ENCODE measurements at places on chromosomes 4 and X. TPM values are rescaled to one million over a fixed set of nuclear protein-coding genes. Genes with fewer than 3 reads are reported as not detected.

CYSLTR1 gene
- total RNA-seq, result 5.2 TPM

GRID2 gene
- 19.8 TPM for total RNA-seq

CENPVL2 gene
- total RNA-seq, result 0.71 TPM

GYPA gene
- total RNA-seq, result 3.8 TPM

BRS3 gene
- total RNA-seq, result not detected

PORCN gene
- 13.7 TPM for total RNA-seq

TMEM35A gene
- 24.5 TPM for total RNA-seq

RRH gene
- total RNA-seq, result 9.6 TPM

CT45A5 gene
- not detected for total RNA-seq

ATP2B3 gene
- 3.7 TPM for total RNA-seq

C4orf51 gene
- total RNA-seq, result not detected

MAGEA2B gene
- not detected for total RNA-seq

AGTR2 gene
- total RNA-seq, result 4.5 TPM

PPP1R3F gene
- total RNA-seq, result 9.8 TPM
